ENCODE measurements at places on chromosomes 4 and X.

DNA sequence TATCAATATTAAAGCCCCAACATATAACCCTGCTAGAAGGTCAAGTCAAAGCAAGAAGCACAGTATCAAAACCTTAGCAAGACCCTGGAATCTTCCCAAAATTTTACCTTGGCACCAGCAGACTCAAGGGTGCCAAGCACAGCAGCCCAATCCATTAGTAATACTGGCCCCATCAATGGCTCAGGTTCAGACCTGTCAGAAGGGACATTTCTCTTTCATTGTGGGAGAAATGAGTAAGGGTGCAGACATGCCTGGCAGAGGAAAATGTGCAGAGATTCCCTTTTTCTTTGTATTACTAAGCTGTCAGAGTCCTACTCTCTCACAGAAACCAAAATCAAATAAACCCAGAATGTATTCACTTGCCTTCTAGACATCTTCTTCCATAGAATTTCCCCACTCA, 203.9 kb downstream of the EVC2 start:
- DNase-seq, result no peak

GRCh38 chrX:13066391-13066790, 22.0 kb upstream of the FAM9C start:
- no peak for DNase-seq

DNA sequence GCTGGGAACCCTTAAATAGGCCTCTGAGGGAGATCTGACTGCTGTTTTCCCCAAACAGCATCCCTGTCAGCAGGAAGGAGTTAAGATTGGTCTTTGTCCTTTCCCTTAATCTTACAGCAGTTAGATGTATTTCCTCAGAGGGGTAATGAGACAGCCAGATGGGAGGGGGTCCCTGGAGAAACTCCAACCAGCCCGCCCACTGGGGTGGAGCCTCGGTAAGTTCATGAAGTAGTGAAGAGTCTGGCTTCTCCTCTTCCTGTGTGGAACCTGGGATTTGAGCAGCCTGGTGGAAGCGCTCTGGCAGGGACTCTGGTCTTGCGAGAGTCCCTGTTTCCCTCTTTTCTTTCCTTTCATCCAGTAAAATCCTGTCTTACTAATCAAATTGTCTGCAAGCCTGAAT, 330.0 kb downstream of the TLL1 start:
- no peak for DNase-seq

DNA sequence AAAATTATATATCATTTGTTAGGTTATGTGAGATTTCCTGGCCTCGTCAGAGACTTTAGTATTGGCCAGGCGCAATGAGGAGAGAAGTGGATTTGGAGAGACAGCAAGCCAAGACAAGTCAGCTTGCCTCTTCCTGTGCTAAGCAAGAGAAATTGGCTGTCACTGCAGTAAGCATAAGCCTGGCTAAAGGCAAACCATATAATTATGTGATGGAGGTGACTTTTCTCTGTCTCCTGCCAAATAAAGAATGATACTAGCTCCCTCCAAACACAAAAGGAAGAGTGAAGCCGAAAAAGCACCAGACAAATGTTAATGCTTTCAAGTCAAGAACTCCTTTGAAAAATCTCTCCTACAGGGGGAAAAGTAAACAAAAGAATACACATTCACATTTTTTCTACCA, 2246.0 kb downstream of the ARAP2 start:
- no peak for DNase-seq

DNA sequence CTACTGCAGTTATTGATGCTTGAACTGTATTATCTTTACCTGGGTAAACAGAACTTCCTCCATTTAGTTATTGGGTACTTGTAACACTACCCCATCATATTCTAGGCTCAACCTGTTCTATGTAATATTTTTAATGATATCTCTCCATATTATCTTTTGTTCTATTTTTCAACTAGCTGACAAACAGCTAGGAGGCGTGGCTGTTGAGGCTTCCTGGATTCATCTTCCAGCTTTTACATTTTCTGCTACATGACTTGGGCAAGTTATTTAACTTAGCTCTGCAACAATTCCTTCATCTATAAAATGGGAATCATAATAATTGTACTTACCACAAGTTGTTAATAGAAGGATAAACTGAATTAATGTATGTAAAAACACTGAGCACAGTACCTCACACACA, 349.3 kb downstream of the PTTG2 start:
- no peak for DNase-seq

DNA sequence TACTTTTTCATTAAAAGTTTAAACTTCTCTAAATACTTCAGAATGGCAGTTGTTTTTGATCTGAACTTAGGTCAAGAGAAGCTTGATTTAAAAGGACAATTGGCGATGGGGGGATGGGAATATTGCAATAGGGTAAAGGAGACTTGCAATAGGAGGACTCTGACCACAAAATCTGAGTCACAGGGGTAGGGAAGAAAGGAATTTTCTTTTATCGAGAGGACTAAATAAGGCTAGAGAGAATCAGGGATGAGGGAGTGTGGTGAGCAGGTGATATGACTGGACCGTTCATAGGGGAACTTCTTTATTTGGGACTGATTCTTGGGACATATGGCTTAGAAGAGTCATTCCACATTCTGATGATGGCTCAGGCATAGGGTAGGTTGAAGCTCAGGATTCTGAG, 1260.2 kb downstream of the ADGRL3 start:
- no peak for DNase-seq

DNA sequence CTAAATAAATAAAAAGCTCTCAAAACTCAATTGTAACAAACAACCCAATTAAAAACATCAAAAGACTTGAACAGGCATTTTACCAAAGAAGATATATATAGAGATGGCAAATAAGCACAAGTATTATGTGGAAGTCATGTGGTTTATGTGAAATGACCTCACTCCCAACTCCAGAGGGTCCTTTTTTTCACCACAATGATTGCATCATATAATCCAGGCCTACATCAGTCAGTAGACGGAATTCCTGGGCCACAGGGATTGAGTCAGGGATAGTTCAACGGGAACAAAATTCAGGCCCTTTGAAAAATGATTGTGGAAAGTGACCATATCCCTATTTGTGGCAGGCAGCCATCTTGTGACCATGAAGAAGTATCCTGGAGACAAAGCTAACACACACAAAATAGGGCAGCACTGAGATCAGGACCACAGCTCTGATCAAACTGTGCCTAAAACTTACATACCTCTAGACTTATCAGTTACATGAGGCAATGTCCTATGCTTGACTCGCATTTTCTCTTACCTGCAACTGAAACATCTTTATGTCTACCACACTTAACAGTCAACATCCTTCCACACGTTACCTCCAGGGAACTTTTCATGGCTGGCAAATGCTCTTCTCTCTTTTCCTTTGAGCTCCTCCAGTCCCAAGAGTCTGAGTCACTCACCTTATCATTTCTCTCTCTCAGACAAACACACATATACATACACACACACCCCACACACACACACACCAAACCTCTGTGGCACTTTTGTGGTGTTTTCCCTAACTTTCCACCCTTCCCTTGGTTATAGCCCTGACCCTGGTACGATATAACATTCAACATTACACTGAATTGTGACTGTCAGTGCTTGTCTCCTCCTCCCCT, 113.5 kb downstream of the PHF8 start:
- no peak for DNase-seq

DNA sequence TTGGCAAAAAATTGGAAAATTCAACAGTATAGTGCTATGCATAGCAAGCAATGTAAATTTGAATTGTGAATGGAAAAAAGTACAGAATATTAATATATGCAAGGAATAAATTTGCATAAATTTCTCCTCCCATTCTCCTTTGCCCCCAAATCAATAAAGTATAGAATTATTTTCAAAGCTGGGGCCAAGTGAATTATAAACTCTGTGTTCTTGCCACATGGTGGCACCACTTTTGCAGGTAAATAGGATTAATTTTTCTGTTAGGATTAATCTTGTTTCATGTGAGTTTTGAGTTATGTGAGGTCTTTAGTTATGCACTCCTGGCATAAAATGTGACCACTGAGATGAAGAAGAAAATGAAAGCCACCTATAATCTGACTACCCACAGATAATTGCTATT, 19.9 kb downstream of the COPS4 start:
- no peak for DNase-seq

Data from DMS79 (cell line).